ENCODE measurements at places on chromosomes 12 and 14.

GRCh38 chr14:68982581-68982980 lies 3.5 kb upstream of the ACTN1 start:
- DNase-seq = no peak

- DNase-seq = no peak
These were observed 187.5 kb downstream of the PCNX1 start for GRCh38 chr14:71094722-71095121.

GRCh38 chr12:113030875-113031525 lies 25.5 kb upstream of the DTX1 start:
- no peak for DNase-seq

DNA sequence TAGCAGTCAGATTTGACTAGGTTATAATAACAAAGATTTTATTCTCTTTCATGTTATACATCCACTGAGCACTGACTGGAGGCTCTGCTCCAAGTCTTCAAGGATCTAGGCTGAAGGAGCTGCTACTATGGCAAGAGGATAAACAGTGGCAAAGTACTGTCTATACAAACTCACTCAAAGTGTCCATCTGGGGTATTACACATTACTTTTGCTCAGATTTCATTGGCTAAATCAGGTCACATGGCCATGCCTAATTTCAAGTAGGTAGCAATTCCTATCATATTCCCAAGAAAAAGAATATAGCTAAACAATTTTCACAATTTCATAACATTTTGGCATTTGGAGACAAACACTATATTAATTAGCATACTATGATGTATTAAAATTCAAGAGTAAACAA lies 40.9 kb downstream of the CDK17 start:
- DNase-seq = no peak

GRCh38 chr14:69242311-69243224 lies 17.4 kb upstream of the GALNT16 start:
- DNase-seq = peak; percentile 42

GRCh38 chr12:2263901-2264300 lies 211.1 kb downstream of the CACNA1C start:
- no peak for DNase-seq

- DNase-seq = no peak
These were observed 117.2 kb downstream of the CALM1 start for GRCh38 chr14:90514015-90514398.

DNA sequence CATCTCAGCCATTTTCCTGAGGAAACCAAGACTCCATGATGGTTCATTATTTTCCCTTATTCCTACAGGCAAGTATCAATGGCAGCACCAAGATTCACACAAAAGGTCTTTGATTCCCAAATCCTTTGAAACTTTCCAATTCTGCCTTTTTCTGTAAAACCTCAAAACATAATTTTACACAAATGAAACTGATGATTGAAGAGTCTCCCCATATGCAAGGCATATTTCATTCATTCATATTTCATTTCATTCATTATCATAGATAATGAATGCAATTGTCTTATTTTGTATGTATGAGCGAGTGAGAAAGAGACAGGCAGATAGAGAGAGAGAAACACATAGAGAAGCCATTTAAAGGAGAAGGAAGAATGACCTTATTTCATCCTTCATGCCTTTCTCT lies 172.8 kb downstream of the BTG1 start:
- DNase-seq = no peak

GRCh38 chr12:103955811-103956508 lies 9.7 kb upstream of the TDG start:
- DNase-seq = no peak

DNA sequence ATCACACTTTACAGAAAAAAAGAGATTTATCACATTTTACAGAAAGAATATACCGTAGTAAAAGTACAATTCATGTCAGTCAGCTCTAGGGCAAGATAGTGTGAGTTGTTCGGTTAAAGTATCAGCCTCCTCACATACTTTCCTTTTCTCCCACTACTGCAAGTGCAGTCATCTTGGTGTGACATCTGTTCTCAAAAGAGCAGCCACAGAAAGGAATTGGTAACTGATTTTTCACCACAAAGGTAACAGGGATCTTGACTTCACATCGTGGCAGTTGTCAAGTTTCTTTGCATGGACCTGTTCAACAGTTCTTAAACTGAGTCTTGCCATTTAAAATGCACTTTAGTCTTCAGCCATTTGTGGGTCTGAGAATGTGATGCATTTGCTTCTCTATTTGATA lies 5.0 kb upstream of the E2F7 start:
- DNase-seq = no peak

- no peak for DNase-seq
These were observed 5.5 kb downstream of the KHNYN start for GRCh38 chr14:24435192-24435810.

- DNase-seq = no peak
These were observed 70.3 kb downstream of the ACTN1 start for GRCh38 chr14:68908803-68909202.

DNA sequence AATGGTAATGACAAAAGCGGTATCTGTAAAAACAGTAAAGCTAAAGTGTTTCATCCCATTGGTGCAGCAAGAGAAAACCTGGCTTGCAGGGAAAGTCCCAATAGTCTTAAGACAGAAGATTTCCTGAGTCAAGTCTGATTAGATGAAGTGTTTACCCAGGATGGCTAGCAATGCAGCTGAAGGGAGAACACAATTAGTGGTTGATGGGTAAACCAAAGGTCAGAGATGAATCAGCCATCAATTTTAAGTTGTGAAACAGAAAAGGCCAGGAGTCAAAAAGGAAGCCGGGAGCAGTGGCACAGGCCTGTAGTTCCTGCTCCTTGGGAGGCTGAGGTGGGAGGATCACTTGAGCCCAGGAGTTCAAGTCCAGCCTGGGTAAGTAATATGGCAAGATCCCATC lies 52.6 kb downstream of the SEC23A start:
- no peak for DNase-seq

Data from stimulated activated CD4-positive, alpha-beta T cell treated with anti-CD3 and anti-CD28 coated beads, Interleukin-4, amount 100 ng/mL, for 4 hours (primary cell).